Myocyte (in vitro differentiated cells): ENCODE measurements at places on chromosomes 7 and 10. TPM values are rescaled to one million over a fixed set of nuclear protein-coding genes. Genes with fewer than 3 reads are reported as not detected.

- DNase-seq = no peak
These were observed 122.5 kb downstream of the TMEM26 start for GRCh38 chr10:61330669-61331068.

DNA sequence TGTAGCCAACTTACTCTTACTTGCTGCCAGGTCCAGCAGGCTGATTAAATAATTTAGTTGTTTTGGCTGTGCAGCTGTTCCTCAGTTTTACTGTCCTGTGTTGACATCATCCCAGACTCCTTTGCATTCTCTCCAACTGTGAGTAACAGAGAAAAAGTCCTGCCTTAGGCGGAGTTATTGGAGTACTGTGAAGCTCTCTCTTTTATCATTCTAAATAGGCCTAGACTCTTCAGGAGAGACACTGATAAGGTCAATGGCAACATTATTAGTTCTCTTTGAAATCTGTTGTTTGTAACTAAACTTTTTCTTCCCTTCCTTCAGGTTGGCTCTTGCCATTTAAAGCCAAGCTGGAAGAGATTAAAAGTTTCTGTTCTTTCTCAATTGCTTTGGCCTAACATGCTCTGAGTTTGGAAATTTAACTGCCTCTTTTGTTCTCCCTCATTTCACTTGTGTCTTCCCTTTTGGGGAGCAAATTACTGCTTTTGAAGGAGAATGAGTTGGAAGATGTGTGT lies 215.7 kb upstream of the CSTF2T start:
- DNase-seq = peak; percentile 21

DNA sequence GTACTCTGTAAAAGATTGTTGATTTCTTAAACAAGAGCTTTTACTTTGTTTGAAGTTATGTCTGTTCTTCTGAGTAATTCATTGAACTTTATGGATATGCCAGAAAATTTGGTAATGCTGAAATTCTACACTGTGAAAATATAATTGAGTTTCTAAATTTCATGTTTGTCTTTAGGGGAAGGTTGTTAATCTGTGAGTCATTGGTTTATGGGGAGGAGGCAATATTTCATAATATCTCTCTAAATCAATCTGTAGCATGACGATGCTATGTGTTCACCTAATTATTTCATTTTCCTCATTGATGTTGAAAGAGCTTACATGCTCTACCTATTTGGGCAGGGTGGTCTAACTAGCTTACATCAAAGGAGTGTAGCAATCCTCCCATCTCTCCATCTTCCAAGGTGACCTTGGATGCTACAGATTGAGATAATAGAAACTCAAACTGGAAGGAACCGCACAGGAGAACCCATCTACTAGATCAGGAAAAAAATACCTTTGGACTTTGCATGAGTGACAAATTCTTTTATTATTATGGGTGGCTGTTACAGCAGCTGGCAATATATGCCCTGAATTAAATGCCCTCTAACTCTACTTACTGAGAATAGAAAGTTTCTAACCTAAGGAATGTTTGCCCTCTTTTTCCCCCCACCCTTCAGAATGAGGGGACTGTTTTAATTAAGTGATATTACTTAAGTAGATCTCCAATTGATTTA lies 8.4 kb upstream of the SNX13 start:
- DNase-seq = no peak

DNA sequence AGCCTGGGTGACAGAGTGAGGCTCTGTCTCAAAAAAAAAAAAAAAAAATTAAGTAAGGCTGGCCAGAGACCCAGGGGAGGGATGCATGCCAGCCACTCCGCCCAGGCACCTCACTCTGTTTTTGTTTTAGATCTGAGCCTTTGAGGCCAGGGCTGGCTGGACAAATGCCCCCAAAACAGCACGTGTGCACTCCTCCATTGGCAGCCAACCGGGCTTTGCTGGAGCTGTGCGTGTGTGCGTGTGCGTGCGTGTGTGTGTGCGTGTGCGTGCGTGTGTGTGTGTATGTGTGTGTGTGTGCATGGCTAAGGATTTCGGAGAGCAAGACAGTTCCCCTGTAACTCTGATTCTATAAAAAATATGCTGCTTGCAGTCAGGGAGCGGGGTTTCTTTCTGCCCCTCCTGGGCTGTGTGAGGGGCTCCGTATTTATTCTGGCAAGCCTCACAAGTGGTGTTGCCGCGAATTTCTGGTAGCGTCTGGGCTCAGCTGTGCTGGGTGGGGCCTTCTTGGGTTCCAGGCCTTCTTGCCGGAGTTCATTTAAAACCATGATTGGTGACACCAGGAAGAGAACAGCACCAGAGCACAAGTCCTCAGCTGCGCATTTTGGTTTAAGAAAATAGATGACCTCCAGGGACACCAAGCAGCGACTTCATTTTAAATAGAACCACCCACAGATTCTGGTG lies 28.1 kb upstream of the UNCX start:
- DNase-seq = peak; percentile 77

DNA sequence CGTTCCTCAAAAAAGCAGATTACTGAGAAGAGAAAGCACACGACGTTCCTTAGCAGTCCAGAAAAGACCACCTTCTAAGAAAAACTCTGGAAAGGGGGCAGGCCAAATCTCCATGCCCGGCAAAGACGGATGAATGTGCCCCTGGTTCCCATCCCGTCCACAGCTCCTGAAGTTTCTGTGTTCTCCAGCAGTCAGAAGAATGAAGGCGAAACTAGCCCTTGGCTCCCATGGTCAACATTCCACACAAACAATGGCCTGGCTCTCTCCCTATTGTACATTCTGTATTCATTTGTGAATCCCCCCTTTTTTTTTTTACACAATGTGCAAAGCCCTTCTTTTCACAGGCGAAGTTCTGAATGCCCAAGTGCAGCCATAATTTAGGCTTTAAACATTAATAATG lies 5.3 kb downstream of the CTBP2 start:
- DNase-seq = peak; percentile 9

DNA sequence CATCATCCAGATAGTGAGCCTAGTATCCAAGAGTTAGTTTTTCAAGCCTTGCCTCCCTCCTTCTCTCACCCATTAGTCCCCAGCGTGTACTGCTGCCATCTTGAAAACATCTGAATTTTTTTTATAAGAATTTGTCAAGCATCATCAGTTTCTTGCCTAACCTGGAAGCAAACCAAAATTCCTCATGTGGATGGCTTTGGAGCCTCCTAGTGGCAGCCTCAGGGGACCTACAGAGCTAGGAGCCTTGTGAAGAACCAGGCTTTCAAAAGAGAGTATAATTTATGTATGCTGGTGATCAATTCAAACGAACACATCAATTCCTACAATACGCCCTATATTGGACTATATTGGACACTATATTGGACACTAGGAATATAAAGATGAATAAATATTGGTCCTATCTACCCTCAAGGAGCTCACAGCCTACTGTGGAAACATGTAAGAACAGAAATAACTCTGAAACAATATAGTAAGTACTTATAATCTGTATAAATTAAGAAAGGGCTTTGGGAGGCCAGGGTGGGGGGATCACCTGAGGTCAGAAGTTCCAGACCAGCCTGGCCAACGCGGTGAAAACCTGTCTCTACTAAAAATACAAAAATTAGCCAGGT lies 63.4 kb downstream of the HPSE2 start:
- peak; percentile 21 for DNase-seq

DNA sequence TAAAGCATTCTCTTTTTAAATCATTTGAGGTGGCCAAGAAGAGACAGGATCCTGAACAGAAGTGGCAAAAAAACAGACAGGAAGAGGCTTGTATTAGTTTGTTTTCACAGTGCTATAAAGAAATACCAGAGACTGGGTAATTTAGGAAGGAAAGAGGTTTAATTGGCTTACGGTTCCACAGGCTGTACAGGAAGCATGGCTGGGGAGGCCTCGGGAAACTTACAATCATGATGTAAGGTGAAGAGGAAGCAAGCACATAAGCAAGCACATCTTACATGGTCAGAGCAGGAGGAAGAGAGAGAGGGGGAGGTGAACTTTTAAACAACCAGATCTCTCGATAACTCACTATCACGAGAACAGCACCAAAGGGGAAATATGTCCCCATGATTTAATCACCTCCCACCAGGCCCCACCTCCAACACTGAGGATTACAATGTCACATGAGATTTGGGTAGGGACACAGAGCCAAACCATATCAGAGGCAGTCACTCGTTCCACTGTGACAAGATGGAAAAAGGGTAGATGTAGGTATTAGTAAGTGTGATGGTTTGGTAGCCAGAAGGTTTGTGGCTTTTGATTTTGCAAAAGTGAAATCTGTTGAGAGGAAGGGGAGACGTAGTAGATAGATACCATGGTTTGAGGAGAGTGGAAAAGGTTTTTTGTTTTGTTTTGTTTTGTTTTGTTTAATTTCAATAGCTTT lies 5.1 kb downstream of the MSRB2 start:
- no peak for DNase-seq

Gene NRAP
- 4.1 and 5.6 TPM in 2 replicates for total RNA-seq

GRCh38 chr10:46070749-46071148 lies 24.7 kb upstream of the MSMB start:
- DNase-seq = no peak

GRCh38 chr7:85823396-85824080 lies 636.7 kb upstream of the SEMA3D start:
- DNase-seq = no peak

Gene SPDYE2
- total RNA-seq = not detected in 2 replicates

Gene SPOCK2
- total RNA-seq = 0.78 and 1.9 TPM in 2 replicates

DNA sequence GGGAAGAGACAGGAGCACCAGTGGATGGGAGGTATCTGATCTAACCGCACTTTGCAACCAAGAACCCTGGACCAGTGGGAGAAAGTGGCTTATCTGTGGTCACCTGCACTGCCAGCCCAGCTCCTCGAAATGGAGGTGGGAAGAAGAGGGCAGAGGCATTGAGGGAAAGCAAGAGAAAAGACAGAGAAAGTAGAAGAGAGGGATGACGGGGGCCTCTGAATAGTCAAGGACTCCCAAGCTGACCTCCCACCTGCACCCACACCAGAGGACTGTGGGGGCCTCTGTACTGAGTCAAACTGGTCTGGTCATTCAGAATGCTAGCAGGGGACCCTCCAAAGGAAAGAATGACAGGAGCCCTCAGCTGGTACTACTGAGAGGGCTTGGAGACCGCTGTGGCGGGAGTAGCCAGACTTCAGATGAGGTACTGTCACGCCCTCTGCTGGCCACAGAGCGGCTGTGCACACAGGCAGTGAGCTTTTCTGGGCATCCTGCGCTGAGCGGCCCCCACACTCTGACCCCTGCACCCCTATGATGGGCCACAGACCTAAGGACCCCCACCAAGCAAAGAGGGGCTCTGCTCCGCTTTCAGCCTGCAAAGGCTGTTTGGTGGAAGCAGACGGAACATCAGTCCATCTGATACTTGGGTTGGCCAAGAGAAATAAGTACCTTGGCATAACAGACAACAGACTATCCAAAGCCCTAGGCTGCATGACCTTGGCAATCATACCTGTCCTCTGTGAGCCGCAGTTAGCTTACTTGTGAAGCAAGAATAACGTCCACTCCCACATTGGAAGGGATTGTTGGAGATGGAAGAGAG lies 112.9 kb downstream of the COL13A1 start:
- DNase-seq = peak; percentile 81

Gene DNAH11
- total RNA-seq = 0.05 and 0.13 TPM in 2 replicates

GRCh38 chr7:7639847-7640220 lies 718 bp upstream of the UMAD1 start:
- peak; percentile 20 for DNase-seq

Gene TACC2
- 25.1 and 34.1 TPM in 2 replicates for total RNA-seq

DNA sequence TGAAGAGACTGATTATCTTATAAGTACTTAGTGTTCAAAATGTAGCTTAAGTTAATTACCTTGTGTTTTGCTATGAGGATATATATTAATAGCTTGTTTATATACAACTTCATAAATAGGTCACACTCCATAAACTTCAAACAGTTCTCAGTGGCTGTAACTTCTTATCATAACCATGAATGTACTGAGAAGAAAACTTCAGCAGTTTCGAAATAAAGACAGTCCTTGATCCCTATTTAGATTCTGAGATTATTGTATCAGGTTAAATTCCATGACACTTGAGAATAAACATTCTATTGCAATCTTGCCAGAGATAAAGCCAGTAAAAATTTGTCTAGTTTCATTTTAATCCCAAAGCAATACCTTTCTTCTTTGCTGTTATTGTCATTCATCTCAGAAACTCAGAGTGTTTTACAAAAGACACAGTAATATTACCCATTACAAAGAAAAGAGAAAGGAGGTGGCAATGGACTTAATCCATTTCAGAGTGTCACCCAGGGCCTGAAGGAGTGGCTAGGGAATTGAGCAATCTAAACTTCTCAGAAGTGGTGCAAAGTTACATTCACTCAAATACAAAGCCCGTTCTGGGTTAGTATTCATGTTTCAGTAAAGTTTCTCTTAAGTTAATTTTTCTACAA lies 403.6 kb downstream of the SEMA3D start:
- DNase-seq = peak; percentile 42

GRCh38 chr7:91378131-91378530 lies 113.9 kb downstream of the FZD1 start:
- no peak for DNase-seq

Gene HECW1
- total RNA-seq = not detected in 2 replicates

Gene OPN1SW
- total RNA-seq = 2.8 and 3.4 TPM in 2 replicates

Gene INA
- not detected in 2 replicates for total RNA-seq

Gene OR6B1
- 0.03 TPM in 1 of 2 replicates, not detected in the other for total RNA-seq

GRCh38 chr7:38938001-38938485 lies 29.1 kb upstream of the VPS41 start:
- DNase-seq = no peak

GRCh38 chr10:24000271-24000813 lies 208.6 kb upstream of the KIAA1217 start:
- no peak for DNase-seq

GRCh38 chr7:45695249-45695995 lies 121.3 kb downstream of the ADCY1 start:
- no peak for DNase-seq

Gene TAS2R5
- 0.52 and 0.56 TPM in 2 replicates for total RNA-seq

Gene MRM2
- total RNA-seq = 21.1 and 26.1 TPM in 2 replicates

Gene LEP
- not detected in 2 replicates for total RNA-seq

DNA sequence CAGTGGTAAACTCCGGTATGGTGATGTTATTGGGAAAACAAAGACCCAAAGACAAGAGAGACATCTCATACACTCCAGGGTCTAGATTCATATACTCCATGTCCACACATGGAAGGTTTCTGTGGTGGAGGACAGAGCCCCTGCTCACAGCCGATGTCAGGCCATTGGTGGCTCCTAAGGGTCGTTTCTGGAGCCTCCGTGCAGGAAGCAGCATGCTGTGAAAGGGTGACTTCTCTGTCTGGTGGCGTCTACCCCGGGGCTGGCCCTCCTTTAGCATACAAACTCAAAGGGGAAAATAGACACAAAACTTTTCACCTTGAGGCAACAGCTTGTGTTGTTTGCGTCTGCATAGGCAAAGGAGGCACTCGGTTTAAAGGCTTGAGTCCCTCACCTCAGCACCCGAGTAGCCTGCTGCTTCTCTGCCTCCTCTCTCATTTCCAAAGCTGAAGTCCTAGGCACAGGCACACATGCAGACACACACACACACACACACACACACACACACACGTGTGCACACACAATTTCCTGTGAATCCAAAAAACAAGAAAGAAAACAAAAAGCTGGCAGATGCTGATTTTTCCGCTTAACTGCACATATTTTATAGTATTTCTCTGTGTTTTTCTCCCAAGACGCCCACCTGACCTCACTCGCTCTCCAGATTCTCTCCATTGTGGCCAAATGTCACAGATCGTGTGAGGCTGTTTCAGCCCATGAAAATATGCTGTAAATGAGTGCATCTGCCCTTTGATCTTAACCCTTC lies 601.4 kb upstream of the MGMT start:
- DNase-seq = no peak

Gene WNT8B
- not detected in 2 replicates for total RNA-seq

Gene CLCN1
- not detected in 2 replicates for total RNA-seq
